ENCODE measurements at places on chromosomes 6 and 20.
A peak's percentile ranks its signal among the peaks of the same experiment; 100 is the strongest.

GRCh38 chr20:32132911-32133549 lies 23.5 kb downstream of the TM9SF4 start:
- DNase-seq, result no peak

DNA sequence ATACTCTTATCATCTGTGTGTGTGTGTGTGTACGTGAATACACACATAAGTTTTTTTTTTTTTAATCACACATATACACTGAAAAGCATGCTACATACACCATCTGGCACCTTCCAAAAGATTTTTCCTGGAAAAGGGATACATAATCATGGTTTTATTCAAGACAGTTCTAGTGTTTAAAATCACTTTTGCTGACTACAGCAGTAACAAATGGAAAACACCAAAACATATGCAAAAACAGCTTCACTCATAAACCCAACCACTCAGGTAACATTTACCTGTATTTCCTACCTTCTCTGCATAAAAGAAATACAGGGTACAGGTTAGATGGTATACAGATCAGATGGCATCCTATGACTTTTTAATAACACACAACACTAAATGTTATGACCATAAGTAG lies 2.5 kb downstream of the SNX14 start:
- DNase-seq, result no peak

- DNase-seq, result no peak
These were observed 21.1 kb downstream of the AHCY start for GRCh38 chr20:34282041-34282440.

GRCh38 chr6:18253635-18254034 lies 10.7 kb downstream of the DEK start:
- DNase-seq, result no peak

- no peak for DNase-seq
These were observed 228.1 kb downstream of the PRL start for GRCh38 chr6:22068561-22069305.

GRCh38 chr20:16488086-16488485 lies 85.2 kb downstream of the KIF16B start:
- DNase-seq, result no peak

- no peak for DNase-seq
These were observed 159.1 kb downstream of the MTHFD1L start for GRCh38 chr6:151024597-151024996.

- no peak for DNase-seq
These were observed 112.2 kb upstream of the SULF2 start for GRCh38 chr20:47897461-47897860.

GRCh38 chr20:56630086-56630493 lies 984 bp downstream of the TFAP2C start:
- DNase-seq, result peak; percentile 44

GRCh38 chr6:162951164-162951743 lies 223.5 kb downstream of the PACRG start:
- no peak for DNase-seq

GRCh38 chr6:111487661-111488060 lies 4.6 kb upstream of the REV3L start:
- no peak for DNase-seq

DNA sequence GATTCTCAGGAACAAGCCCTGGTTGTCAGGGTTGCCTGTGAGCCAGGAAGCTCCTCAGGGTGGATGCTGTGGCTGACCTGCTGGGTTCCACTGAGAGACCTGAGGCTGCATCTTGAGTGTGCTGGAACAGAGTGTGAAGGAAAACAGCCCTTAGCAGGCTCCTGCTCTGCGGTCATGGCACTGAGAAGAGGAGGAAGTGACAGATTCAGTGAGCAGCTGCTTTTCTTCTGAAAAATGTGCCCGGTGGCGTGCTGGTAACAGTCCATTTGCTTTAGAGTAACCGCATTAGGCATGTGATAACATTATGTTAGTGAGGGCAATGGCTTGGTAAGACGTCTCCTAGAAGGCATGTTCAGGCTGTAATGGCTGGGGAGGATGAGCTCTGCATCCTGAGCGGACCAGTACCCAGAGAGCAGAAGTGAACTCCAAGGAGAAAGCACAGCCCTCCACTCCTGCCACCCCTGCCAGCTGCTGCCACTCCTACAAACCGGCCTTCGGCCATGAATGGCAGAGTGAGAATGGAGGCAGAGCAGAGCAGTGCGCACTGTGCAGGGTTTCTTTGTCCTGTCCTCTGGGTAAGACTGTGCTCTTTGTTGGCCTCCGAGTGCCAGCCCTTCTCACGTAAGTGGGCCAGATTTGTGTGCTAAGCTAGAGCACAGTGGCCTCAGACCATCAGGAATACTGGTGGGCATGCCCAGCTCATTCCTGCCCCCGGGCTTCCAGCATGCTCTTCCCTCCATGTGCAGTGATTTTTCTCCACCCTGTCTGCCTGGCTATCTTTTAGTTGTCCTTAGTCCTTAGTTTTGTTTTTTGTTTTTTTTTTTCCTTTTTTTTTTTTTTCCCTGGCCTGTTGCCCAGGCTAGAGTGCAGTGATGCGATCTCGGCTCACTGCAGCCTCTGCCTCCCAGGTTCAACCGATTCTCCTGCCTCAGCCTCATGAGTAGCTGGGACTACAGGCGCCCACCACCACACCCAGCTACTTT lies 98.1 kb upstream of the VSTM2L start:
- no peak for DNase-seq

GRCh38 chr6:16318538-16318937 lies 80.2 kb downstream of the GMPR start:
- DNase-seq, result no peak

GRCh38 chr20:23690581-23690980 lies 1.7 kb upstream of the CST4 start:
- no peak for DNase-seq

DNA sequence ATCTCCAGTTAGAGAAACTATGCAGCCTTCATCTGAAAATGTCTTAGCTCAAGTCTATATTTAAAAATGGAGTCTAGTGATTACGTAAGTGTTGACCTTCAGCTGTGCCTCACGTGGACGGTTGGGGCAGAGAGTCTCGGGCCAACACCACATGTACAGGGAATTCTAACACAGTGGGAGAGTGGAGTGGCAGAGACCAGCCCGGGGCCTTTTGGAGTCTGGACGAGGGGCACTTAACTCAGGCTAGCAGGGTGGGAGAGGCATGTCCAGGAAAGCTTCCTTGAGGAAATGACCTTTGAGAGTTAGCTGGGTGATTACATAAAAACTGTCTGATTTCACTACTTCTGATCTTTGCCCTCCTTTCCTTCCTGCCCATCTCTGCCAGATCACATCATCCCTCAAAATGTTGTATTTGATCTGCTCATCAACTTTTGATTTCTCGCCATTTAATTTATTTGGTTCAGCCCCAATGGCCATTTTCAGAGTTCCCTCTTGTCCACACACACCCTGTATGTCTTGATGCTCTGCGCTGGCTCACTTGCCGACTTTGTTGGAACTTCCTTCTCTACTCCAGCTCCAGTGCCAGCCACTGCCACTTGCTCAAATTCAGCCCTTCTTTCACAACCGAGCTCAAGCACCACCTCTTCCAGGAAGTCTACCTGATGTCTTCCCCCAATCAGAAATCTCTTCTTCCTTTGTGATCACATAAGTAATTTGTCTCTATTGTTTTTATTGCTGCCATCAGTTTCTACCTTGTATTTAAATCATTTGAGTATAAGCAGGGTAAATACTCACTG lies 2.6 kb downstream of the ARMC2 start:
- DNase-seq, result no peak

DNA sequence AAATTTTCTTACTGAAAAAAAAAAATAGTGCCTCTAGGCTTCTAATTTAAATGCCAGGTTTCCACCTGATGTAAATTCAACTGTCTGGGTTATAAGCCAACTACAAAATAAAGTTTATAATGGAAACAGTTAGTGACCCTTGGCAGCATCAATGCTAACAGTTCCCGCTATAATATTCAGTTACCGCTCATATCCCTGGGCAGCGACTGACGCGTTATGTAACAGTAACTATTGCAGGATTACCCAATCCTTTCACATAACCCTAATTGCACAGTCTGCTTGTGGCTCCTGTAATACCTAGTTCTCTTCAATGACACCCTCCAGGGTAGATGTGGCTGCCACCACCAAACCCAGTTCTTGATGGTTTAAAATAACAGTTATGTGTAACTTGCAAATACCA lies 208.6 kb downstream of the MOXD1 start:
- no peak for DNase-seq

- DNase-seq, result no peak
These were observed 41.0 kb downstream of the TMEM242 start for GRCh38 chr6:157282284-157282683.

GRCh38 chr6:113067612-113068275 lies 720.6 kb downstream of the RFPL4B start:
- DNase-seq, result no peak

DNA sequence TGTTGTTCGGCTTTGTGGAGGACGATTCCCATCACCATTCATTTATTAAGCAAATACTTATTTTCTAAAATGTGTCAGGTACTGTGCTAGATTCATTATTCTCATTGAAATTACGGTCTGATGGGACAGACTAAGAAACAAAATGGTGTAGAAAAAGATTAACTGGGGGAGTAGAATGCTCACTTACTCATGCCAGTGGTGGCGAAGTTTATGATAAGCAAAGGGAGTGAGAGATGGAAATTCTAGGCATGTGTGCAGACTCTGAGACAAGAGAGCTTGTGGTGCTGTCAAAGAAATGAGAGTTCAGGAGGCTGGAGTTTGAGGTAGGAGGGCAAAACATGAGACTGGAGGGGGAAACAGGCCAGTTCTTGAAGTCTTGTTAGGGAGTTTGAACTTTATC lies 896 bp downstream of the RPP21 start:
- DNase-seq, result no peak

GRCh38 chr20:1831096-1831495 lies 64.1 kb upstream of the SIRPA start:
- DNase-seq, result no peak

GRCh38 chr20:11853359-11853758 lies 64.3 kb upstream of the BTBD3 start:
- DNase-seq, result no peak

GRCh38 chr20:37841971-37842370 lies 61.0 kb upstream of the VSTM2L start:
- no peak for DNase-seq

GRCh38 chr6:126204598-126204997 lies 135.3 kb upstream of the CENPW start:
- DNase-seq, result no peak
